H4 (cell line): ENCODE measurements at places on chromosomes 3 and 15. TPM values are rescaled to one million over a fixed set of nuclear protein-coding genes. Genes with fewer than 3 reads are reported as not detected.

The ACTR8 gene
- 14.1 and 22.3 TPM in 2 replicates for total RNA-seq

The FAM43A gene
- 4.0 and 4.6 TPM in 2 replicates for total RNA-seq

The GOLGA6L10 gene
- 0.56 TPM in 1 of 2 replicates, not detected in the other for total RNA-seq

The CYP1A2 gene
- not detected in 2 replicates for total RNA-seq

The MUC20 gene
- total RNA-seq: 0.17 and 0.39 TPM in 2 replicates
